ENCODE measurements at places on chromosomes 3 and 15.

DNA sequence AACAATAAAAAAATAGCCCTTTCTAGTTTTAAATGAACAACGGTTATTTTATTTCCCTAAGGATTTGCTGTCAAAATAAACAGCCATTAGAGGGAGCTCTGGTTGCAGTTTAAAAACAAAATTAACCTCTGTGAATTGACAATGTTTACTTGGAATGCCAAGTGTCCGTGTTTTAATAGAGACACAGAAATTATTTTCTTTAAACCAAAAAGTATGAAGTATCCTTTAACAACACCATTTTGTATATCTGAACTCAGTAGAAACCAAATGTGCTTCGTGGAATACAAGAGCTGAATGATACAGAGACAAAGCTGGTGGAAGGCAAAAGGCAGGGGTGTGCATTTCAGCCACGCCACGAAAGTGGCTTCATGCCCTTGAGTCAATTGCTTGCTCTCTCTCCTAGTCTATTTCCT is 74.4 kb downstream of the MOBP start:
- no peak for DNase-seq

DNA sequence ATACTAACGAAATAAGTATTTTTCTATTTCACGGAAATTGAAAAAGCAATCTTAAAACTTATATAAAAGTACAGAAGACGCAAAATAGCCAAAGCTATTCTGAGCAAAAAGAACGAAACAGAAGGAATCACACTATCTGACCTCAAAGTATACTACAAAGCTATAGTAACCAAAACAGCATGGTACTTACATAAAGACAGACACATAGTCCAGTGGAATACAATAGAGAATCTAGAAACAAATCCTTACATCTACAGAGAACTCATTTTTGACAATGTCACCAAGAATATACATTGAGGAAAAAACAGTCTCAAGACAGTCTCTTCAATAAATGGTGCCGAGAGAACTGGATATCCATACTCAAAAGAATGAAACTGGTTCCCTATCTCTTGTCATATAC is 246.0 kb downstream of the ISL2 start:
- no peak for DNase-seq

DNA sequence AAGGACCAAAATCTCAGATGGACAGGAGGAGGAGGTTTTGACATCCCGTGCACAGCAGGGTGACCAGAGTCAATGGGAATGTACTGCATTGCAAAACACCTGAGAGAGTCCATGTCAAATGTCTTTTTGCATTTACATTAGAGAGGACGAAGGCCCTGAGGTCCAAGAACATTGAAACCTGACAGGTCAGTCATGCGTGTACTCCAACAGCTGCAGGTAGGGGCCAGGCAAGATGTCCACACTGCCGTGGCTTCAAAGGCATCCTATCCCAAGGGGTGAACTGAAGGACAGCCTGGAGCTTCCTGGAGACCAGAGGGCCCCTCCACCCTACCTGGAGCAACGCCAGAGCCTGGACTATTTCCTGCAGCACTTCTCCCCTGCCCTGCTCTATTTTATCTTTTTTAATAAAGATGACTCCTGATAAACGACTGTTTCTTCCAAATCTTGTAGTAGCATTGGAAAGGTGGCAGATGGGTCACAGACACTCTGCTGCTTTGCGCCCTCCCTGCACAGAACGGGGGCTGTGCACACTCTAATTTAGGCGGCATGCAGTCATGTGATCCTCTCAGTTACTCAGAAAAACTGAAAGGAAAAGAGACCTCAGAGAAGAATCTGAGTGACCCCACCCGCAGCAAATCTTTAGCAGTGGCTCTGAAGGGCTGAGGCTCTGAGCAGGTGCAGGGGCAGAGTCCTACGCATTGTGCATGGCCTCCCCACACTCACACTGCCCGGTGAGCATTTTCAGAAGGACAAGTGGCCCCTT is 68.2 kb downstream of the HMCES start:
- no peak for DNase-seq

DNA sequence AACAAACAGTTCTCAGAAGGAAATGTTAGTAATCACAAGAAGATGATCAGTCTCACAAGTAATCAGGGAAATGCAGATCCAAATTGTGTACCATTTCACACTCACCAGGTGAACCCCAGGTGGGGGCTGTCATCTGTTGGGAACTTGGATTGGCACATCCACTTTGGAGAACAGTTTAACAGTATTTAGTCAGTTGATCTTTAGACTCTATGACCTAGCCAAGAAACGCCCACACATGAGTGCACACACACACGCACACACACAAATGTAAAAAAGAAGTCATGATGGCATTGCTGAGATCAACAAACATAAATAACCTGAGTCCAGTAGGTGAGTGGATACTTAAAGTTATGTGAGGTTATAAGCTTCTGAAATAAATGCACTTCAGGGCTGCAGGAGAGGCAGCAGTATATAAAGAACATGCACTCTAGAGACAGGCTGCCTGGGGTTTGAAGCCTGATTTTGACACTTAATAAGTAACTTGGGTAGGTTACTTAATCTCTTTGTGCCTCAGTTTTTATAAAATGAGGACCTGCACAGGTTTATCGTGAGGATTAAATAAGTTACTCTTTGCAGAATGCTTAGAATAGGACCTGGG is 17.7 kb downstream of the ACVR2B start:
- no peak for DNase-seq

Measured in GM12891 (cell line).